ENCODE measurements at places on chromosomes 16 and 17.

GRCh38 chr16:56700195-56700594 lies 17.9 kb downstream of the MT1X start:
- DNase-seq: no peak

- no peak for DNase-seq
These were observed 13.2 kb downstream of the TMEM238L start for GRCh38 chr17:10790491-10791401.

- DNase-seq: no peak
These were observed 6.2 kb downstream of the ZNF276 start for GRCh38 chr16:89727406-89728120.

- peak; percentile 56 for DNase-seq
These were observed 14.5 kb upstream of the VWA3A start for GRCh38 chr16:22077700-22078313.

GRCh38 chr17:48160177-48161081 lies 52.9 kb downstream of the SNX11 start:
- no peak for DNase-seq

GRCh38 chr16:27236635-27237218 lies 31.8 kb downstream of the NSMCE1 start:
- no peak for DNase-seq

DNA sequence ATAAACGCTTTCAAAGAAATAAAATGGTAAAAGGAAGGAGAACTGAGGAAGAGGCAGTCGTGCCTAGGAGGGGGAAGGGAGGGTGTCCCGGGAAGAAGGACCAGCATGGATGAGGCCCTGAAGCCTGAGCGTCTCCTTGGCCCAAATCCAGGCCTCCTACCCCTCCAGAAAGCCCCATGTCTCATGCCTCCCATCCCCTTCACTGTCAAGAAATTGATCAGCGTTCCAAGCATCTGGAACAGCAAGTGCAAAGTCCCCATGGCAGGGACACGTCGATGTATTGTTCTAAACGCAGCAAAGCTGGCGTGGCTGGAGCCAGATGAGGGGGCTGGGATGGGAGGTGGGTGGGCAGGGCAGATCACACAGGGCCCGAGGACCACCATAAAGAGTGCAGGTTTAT lies 22.6 kb downstream of the SEC14L5 start:
- no peak for DNase-seq

DNA sequence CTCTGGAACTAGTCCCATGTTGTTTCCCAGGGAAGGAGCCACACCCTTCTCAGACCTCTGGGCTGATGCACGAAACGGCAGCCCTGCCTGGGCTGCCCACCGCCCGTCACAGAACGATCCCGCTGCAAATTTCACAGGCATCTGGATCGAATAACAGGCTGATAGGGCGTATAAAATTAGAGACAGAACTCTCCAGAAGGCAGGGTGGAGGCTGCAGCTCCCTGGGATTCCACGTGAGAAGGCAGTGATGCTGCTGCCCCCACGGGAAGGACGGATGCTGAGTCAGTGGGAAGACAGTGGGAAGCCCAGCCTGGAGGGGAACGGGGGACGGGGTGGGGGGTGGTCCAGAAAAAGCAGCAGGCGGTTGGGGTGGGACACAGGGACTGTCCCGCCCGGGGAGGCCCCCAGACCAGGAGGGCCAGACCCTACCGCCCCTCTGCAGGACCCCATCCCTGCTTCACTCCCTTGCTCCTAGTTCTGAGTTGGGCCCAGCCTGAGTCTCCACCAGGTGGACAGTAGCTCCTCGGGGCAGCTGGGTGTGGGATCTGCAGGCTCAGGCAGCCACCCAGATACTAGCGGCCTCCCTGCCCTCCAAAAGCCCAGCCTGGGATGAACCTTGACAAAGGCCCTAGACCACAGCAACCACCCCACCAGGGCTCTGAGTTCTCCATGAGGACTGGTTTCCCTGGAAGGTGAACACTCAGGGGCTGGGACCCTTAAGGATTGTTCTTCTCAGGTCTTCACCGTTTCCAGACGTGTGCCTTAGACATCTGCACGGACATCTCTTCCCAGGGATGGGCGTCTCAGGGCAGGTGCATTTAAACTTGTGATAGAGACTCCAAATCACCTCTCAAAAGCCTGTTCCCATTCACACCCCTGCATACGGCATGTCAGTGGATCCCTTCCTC lies 117.8 kb downstream of the METRNL start:
- no peak for DNase-seq

Data from LoVo (cell line).